T-helper 17 cell (primary cell): ENCODE measurements at places on chromosomes 12 and 14.
A peak's percentile ranks its signal among the peaks of the same experiment; 100 is the strongest.

DNA sequence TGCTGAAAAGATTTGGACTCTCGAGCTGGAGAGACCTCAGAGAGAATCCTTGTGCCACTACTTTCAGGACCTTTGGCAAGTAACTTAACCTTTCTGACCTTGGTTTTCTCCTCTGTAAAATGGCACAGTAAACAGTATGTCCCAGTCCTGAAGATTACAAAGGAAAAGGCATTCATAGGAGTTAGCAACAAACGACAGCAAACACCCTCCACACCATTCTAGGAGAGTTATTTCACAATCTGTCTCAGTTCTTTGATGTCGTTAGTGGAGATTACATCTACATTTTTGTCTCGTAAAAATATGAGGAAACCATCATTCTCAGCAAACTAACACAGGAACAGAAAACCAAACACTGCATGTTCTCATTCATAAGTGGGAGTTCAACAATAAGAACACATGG lies 205.7 kb downstream of the ITPR2 start:
- no peak overlapping the region for H3K27ac ChIP-seq
- H3K27me3 ChIP-seq, result no peaks in the 10 kb centered on the region
- H3K36me3 ChIP-seq, result peaks cover 16% of the 10 kb centered on the region
- DNase-seq, result no peak
- peaks cover 5% of the 10 kb centered on the region for H3K4me1 ChIP-seq

GRCh38 chr14:49017447-49017846 lies 568.7 kb downstream of the RPS29 start:
- DNase-seq, result no peak
- H3K27me3 ChIP-seq, result no peaks in the 10 kb centered on the region
- H3K27ac ChIP-seq, result no peak overlapping the region
- no peak overlapping the region for H3K4me3 ChIP-seq

GRCh38 chr14:68141281-68142088 lies 321.9 kb downstream of the RAD51B start:
- peaks cover 27% of the 10 kb centered on the region for H3K4me1 ChIP-seq
- H3K27ac ChIP-seq, result no peak overlapping the region
- H3K27me3 ChIP-seq, result no peaks in the 10 kb centered on the region
- H3K4me3 ChIP-seq, result no peak overlapping the region
- no peak for DNase-seq
- H3K36me3 ChIP-seq, result peaks cover 2% of the 10 kb centered on the region

DNA sequence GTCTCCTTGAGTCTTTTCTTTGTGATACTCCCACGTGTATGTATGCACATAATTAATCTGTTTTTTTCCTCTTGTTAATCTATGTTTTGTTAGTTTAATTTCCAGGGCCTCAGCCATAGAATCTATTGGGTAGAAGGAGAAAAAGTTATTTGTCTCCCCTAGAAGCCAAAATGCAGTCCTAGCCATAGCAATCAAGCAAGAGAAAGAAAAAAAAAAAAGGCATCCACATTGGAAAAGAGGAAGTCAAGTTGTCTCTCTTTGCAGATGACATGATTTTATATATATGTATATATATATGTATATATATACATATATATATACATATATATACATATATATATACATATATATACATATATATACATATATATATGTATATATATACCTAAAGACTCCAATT lies 25.4 kb upstream of the ETV6 start:
- H3K4me3 ChIP-seq, result no peak overlapping the region
- H3K27ac ChIP-seq, result no peak overlapping the region
- peaks cover 5% of the 10 kb centered on the region for H3K4me1 ChIP-seq
- H3K36me3 ChIP-seq, result no peaks in the 10 kb centered on the region

DNA sequence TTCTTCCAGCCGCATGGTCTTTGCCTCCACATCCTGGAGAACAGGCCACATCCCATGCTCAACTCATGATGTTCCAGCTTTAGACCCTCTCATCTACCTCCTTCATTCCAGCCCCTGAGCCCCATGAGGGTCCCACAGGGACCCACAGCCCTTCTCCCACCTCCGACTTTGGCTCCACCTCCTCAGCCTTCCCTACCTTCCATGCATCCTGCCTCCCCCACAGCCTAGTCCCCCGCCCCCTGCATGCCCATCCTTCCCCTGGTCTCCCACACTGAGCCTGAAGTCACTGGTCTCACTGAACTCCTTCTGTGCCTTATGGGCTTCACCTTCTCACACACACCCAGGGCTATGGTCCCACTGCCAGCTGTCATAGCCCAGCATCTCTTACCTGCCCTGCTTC lies 9.8 kb downstream of the RAPGEF3 start:
- no peaks in the 10 kb centered on the region for H3K36me3 ChIP-seq
- H3K27me3 ChIP-seq, result peaks cover 11% of the 10 kb centered on the region
- H3K4me3 ChIP-seq, result no peak overlapping the region
- no peak for DNase-seq

GRCh38 chr14:103716091-103716801 lies 636 bp downstream of the ZFYVE21 start:
- peaks cover 38% of the 10 kb centered on the region for H3K4me1 ChIP-seq
- H3K27ac ChIP-seq, result no peak overlapping the region

DNA sequence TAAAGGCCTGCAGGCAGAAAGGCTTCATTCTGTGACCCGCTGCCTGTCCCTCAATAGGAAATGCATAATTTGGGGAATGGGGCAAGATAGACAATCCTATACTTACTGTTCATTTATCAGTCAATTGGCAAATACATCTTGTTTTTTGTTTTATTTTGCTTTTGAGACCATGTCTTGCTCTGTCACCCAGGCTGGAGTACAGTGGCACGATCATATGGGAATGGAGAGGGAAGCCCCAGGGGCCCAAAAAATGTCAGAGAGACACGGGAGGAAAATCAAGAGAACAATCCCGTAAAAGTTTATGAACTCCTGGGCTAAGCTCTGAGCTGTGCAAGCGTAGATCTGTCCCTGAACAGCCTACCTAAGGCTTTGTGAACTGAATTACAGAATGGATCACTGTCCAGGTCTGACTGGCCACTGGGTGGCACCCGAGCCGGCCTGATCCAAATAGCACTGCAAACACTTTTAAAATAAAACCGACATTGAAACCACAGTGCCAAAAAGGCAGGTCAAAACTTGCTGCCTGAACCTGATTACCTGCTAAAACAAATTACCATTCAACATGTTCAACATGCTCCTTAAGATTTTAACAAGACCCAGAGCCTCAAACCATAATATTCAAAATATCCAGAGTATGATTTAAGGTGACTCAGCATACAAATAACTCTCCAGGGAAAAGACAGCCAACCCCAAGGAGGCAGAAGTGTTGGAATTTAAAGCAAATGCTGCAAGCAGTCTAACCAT lies 11.8 kb downstream of the COPS7A start:
- H3K4me1 ChIP-seq, result peaks cover 4% of the 10 kb centered on the region
- H3K27ac ChIP-seq, result no peak overlapping the region
- H3K27me3 ChIP-seq, result no peaks in the 10 kb centered on the region
- H3K4me3 ChIP-seq, result no peak overlapping the region

- peak overlapping the region; percentile 53 for H3K27ac ChIP-seq
- no peak for DNase-seq
- H3K36me3 ChIP-seq, result peaks cover 2% of the 10 kb centered on the region
- peaks cover 5% of the 10 kb centered on the region for H3K27me3 ChIP-seq
- H3K4me3 ChIP-seq, result no peak overlapping the region
- H3K4me1 ChIP-seq, result peaks cover 19% of the 10 kb centered on the region
Observed at GRCh38 chr14:92549859-92550230, 36.3 kb downstream of the RIN3 start.

DNA sequence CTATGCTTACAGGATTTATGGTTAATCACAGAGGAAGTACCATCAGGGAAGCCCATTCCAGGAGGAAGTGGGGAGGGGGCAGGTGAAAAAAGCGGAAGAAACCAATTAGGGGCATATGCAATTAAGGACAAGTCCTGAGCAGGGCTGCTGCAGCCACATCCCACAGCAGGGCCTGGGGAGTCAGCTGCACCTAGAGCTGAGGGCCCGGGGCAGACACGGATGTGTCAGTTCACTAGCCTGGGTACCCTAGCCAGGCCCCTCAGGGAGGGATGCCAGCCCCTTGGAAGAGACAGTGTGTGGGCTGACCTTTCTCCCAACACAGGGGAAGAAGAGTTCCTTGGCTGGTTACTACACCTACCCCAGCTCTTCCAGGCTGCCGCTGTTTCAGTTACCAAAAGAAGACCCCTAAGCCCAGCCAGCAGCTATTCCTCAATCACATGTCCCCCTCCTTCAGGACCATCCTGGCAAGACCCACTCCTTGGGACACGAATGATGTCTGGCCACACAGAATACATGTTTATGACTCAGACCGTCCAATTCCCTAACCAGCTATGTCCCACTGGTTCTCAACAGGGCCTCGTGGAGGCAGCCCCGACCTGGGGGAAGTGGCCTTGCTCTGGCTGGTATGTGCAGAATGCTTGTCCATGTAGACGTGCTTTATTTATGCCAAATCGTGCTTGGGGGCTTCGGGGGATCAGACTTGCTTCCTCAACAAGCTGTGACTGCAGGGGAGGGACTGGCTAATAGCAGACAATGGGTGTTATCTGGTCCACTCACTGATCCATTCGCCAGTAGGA lies 133.7 kb upstream of the RTL1 start:
- no peak overlapping the region for H3K27ac ChIP-seq
- peaks cover 2% of the 10 kb centered on the region for H3K4me1 ChIP-seq
- H3K27me3 ChIP-seq, result peaks cover 15% of the 10 kb centered on the region
- H3K36me3 ChIP-seq, result no peaks in the 10 kb centered on the region
- no peak overlapping the region for H3K4me3 ChIP-seq

DNA sequence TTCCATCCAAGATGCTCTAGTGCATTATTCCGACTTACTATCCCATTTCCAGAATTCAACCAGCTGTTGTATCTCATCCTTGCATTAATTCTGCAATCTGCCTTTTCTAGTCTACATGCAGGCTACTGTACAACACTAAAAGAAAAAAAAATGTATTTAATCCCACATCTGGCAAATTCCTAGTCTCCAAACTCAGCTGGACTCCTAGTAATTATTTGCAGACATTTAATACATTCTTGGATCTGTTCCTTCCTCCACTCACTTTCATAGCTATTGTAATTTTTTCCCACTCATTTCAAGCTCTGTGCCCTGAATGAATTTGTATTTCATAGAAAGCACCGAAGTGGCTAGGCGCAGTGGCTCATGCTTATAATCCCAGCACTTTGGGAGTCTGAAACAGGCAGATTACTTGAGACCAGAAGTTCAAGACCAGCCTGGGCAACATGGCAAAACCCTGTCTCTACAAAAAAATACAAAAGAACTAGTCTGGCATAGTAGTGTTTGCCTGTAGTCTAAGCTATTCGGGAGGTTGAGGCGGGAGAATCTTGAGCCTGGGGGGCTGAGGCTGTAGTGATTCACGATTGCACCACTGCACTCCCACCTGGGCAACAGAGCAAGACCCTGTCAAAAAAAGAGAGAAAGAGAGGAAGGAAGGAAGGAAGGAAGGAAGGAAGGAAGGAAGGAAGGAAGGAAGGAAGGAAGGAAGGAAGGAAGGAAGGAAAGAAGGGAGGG lies 39.5 kb upstream of the YAF2 start:
- H3K27me3 ChIP-seq, result peaks cover 8% of the 10 kb centered on the region
- DNase-seq, result no peak
- no peak overlapping the region for H3K27ac ChIP-seq
- H3K4me1 ChIP-seq, result no peaks in the 10 kb centered on the region
- no peaks in the 10 kb centered on the region for H3K36me3 ChIP-seq
- no peak overlapping the region for H3K4me3 ChIP-seq

DNA sequence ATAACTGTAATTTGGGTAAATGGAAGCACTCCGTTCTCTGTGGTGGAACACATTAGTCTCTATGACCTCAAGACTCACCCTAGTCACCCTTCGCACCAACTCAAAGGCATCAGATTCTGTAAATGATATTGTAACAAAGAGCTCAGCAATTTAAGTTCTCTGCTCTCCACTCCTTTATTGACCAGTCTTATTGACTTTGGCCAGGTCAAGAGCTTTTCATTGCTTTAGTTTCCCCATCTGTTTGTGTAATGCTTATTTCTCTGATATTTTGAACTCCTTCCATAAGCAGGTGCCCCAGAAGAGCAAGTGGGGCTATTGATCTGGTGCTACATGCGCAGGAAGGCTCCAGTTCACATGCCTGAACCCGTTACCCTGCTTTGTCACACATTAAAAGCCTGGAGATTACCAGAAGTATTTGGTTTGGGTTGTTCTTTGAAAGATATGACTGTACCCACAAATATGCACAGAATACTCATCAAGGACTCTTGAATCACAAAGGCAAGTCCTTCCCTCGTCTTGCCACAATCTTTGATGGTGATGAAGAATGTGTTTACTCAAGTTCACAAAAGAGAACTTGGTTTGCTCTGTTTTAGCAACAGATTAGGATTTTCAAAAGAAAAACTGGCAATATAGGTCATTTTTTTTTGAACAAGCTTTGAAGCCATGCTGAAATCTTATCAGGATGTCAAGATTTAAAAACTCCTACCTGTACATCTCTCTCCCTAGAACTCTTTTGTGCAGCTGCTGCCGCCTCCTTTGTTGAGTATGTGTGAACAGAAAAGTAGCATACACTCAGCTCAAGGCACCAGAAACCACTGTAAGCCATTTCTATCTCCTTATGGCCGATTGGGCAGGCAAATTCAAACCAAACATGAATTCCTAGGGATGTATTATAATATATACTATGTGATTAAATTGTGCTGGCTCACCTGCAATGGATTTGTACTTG lies 193.9 kb downstream of the BCAT1 start:
- peaks cover 31% of the 10 kb centered on the region for H3K27me3 ChIP-seq
- no peak overlapping the region for H3K27ac ChIP-seq
- no peak overlapping the region for H3K4me3 ChIP-seq
- H3K4me1 ChIP-seq, result no peaks in the 10 kb centered on the region
- no peak for DNase-seq
- H3K36me3 ChIP-seq, result no peaks in the 10 kb centered on the region

DNA sequence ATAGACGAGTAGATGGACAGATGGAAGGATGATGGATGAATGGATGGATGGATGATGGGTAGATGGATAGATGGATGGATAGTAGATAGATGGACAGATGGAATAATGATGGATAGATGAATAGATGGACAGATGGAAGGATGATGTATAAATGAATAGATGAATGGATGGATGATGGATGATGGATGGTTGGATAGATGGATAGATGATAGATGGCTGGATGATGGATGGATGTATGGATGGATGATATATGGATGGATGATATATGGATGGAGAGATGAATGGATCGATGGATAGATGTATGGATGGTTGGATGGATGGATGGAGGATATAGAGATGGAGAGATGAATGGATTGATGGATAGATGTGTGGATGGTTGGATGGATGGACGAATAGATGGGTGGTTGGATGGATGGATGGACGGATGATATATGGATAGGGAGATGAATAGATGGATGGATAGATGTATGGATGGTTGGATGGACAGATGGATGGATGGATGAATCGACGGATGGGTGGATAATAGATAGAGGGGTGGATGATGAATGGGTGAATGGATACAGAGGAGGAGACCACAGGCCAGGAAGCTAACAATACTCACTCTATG lies 19.3 kb downstream of the TRPV4 start:
- DNase-seq, result no peak
- peaks cover 4% of the 10 kb centered on the region for H3K27me3 ChIP-seq
- no peak overlapping the region for H3K27ac ChIP-seq
- no peaks in the 10 kb centered on the region for H3K36me3 ChIP-seq
- H3K4me1 ChIP-seq, result no peaks in the 10 kb centered on the region

GRCh38 chr12:113050795-113051194 lies 5.7 kb upstream of the DTX1 start:
- H3K27ac ChIP-seq, result no peak overlapping the region
- DNase-seq, result no peak
- no peak overlapping the region for H3K4me3 ChIP-seq
- H3K36me3 ChIP-seq, result no peaks in the 10 kb centered on the region

- H3K4me3 ChIP-seq, result peak overlapping the region; percentile 82
- no peak for DNase-seq
- peaks cover 40% of the 10 kb centered on the region for H3K4me1 ChIP-seq
- H3K36me3 ChIP-seq, result peaks cover 3% of the 10 kb centered on the region
- H3K27me3 ChIP-seq, result no peaks in the 10 kb centered on the region
- peak overlapping the region; percentile 89 for H3K27ac ChIP-seq
Observed at GRCh38 chr12:6538420-6539313, 4.3 kb downstream of the GAPDH start.
